Head of caudate nucleus (tissue), 42 donors: ENCODE measurements at places on chromosomes 3 and 15.

- no peak for DNase-seq
Observed at GRCh38 chr15:60531801-60532200, 52.9 kb upstream of the ICE2 start.

GRCh38 chr15:55916666-55917409 lies 76.6 kb downstream of the NEDD4 start:
- DNase-seq: no peak

DNA sequence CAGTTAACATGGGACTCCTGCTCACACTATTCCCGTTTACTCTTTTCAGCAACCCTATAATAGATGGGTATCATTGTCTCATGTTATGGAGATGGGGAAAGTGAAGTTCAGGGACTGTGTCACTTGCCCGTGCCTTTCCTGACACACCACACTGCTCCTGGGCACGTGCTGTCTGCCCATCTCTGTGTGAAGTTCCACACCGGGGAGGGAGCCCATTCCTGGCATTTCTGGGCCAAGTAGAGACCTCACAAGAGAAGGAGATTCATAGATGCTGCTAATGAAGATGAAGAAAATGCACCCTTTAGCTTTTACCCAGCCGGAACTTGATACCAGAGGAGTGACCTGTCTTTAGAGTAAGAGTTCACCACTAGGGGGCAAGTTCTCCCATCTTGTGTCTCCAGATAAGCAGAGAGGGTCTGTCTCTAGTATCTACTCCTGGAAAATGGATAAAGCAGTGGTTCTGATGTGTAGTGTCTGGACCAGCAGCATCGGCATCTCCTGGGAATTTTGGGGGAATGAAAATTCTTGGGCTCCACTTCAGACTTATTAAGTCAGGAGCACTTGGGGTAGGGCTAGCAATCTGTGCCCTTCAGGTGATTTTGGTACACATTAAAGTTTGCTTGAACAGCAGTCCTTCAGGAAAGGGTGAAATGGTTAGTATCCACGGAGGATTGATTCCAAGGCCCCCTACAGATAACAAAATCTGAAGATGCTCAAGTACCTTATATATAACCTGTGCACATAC lies 2.0 kb upstream of the TOPBP1 start:
- DNase-seq: peak; percentile 33

- no peak for DNase-seq
Observed at GRCh38 chr3:103393395-103394186, 958.8 kb downstream of the ZPLD1 start.

- DNase-seq: no peak
Observed at GRCh38 chr3:134001251-134001650, 28.5 kb downstream of the SLCO2A1 start.

DNA sequence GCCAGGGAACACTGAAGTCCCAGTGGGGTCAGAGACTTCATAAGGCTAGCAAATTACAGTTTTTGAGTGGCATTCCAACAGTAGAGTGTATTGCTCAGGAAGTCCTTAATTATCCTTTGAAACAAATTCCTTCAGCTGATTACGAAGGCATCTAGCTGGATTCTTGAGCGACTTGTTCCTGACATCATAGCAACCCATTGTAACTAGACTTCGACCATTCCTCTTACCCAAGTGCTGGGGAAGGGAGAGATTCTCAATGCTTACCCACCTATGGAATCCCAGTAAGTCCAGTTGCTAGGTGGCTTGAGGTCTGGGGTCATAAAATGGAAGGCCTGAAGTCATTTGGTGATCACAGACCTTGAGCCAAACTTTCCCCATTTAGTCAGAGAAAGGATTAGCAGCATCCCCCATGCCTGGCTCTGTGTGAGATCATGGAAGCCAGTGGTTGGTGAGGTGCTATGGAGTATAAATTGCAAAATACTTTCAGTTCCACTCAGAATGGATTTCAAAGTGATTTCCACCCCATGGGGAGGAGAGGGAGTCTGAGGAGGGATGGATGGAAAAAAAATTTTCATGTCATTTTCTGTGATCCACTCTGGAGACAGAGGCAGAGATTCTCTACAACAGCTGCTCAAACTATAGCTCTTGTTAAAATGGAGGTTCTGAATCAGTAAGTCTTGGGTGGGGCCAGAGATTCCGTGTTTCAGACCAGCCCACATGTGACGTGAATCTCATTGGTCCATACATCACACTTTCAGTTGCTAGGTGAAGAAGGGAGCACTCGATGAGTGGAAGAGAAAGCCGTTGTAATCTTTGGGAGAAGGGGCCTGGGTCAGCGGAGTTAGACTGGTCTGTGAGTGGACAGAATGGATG lies 45.7 kb downstream of the CD86 start:
- no peak for DNase-seq

DNA sequence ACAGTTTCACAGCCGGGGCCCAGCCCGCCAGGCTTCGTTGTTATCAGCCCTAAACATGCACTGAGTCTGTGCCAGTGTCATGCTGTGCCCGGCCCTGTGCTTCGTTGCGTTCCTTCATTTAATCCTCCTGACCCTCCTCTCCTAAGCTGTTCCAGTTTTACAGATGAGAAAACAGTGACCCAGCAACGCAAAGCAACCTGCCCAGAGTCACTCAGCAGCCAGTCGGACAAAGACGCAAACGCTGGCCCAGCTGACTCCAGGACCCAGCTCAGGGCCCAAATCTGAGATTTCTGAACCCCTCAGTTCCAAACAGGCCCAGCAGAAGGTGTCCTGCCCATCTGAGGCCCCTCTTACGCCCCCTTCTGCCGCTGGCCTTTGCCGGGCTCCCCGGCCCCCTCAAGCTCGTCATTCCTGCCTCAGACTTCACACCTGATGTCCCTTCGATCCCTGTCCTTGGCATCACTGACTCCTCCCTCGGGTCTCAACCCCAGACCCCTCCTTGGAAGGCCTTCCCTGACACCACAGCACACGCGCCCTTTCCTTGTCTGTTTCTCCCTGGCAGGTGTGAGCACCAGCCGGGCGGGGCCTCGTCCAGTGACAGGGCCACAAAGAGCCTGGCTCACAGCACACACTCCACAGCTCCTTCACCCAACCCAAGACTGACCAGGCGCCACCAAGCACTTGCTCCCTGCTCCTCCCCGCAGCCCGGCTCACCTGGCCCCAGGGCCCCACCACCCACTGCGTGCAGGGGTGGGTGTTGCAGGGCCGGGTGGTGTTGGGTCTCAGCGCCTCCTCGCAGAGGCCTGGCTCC lies 48.1 kb downstream of the ADAMTS7 start:
- DNase-seq: no peak

DNA sequence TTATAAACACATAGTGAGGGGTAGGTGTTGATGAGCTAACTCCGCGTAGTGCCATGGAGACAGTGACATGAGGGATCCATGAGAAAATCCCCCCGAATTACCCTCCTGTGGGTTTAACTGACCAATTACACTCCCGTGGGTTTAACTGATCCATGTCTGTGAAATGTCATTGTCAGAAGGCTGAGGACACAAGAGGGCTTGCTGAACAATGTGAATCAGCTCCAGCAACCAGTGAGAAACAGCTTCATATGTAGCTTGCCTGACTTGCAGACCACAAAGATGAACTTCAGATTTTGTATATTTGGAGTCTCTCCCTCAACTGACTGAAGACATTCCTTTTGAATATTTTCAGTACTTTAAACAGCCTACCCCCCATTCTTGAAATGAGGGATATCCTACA lies 144.9 kb downstream of the FBN1 start:
- DNase-seq: no peak

DNA sequence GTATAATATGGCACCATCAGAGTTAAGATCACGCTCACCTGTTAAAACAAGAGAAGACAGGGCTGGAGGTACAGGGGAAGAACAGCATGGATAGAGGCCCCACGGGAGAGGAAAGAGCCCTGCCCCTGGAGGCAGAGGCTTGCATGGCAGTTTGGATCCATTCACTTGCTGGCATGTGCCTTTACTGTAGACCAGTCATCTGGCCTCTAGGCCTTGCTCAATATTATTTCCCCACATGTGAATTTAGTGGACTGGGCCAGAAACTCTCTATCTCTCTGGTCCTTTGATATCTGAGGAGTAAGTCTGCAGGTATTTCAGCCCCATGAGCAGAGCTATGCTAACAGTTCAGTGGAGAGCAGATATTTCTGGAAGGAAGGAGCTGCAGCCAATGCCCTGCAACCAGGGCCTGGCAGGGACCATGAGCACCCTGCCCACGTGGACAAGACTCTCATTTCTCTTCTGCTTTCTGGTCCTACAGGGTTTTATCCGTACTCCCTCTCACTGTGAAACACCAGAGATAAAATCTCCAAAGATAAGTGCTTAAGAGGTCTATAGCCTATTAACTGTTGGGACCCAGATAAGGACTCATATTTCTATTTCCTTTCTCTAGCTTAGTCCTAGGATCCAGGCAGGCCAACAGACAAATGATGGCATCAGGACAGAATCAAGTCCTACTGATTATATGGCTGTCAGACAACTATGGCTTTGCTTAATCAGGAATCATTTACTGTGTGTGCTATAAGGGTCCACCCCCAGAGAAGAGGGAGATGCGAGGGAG lies 65.0 kb downstream of the CLDN11 start:
- DNase-seq: no peak

DNA sequence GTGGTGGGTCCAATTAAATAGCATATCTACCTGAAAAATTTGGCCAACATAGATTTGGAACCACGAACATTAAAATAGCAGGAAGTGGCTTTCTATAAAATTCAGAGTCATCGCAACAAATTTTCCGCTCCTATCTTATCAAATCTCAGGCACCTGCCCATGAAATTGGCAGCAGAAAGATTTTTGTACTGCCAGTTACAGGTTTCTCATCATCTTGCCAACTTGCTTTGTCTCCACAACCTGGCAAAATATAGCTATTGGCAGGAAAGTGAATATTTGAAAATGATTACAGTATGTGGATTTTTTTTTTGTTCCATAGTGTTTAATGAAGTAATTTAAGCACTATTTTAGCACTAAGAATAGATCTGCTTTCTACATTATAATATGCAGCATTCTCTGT lies 161.6 kb upstream of the LRRC3B start:
- DNase-seq: no peak

- no peak for DNase-seq
Observed at GRCh38 chr15:56964182-56964581, 45.7 kb downstream of the TCF12 start.

DNA sequence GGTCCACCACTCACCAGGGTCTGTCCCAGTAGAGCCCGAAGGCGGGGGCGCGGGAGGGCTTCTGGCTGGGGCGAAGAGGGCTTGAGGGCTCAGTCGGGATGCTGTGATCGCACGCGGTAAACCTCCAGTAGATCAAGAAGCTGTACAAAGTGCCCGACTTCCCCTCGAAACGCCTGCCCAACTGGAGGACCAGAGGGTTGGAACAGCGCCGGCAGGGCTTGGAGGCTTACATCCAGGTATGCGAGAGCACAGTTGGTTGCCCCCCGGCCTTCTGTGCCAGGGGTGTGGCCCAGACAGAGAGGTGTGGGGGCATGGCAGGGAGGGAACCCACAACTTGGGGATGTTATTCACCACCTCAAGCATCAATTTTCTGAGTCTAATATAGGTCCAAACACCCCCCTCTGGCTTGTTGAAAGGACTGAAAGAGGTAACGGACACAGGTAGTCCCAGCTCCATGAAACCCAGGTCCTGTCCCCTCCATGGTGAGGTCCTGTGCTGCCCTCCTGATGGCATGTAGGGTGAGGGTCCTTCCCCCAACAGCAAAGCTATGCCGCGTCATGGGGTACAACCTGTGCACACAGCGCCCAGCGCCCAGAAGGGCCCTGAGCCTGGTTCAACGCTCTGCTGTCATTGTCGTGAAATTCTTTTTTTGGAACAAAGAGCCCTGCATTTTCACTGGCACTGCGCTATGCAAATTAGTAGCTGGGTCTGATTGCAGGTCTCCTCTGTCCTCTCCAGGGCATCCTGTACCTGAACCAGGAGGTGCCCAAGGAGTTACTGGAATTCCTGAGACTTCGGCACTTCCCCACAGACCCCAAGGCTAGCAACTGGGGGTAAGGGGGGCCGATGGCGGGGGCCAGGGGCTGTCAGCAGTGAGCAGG lies 1.2 kb downstream of the SNX22 start:
- DNase-seq: no peak

GRCh38 chr3:10262027-10262426 lies 13.8 kb downstream of the TATDN2 start:
- no peak for DNase-seq

DNA sequence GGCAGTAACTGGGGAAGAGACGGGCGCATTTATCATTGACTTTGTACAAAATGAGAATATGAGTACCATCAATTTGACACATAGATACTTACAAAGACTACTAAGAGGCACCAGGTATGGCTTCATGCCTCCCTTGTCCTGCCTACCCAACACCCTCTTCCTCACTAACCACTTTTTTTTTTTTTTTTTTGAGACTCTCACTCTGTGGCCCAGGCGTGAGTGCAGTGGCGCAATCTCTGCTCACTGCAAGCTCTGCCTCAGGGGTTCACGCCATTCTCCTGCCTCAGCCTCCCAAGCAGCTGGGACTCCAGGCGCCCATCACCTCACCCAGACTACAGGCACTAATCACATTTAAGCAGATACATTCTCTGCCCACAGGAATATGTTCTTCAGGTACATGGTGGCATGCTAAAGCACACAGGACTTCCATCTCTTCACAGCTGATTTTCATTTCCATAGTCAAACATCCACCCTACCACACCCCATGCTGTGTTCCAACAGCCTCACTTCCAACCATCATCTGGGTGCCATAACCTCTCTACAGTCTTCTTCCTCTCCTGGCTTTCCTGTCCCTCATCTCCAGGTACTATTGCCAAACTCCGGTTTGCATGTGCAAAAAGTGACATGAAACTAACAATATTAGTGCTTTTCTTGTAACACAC lies 41.7 kb downstream of the RAB27A start:
- no peak for DNase-seq

DNA sequence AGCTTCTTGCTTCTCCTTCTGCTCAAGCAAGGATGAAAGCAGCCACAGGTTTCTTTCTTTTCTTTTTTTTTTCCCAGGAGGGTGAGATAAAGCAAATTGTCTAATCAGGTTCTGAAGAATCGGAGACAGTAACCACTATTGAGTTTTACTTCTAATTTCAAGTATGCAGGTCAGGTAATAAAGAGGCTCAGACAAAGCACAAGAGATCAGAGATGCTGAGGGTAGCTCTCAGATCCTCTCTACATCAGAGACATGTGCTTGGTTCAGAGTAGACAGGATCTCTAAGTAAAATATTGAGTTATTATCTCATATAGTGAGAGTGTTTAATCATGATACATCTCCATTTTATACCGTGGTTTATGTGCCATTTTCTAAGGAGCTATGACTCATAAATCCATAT lies 168.5 kb downstream of the NFKBIZ start:
- DNase-seq: no peak

DNA sequence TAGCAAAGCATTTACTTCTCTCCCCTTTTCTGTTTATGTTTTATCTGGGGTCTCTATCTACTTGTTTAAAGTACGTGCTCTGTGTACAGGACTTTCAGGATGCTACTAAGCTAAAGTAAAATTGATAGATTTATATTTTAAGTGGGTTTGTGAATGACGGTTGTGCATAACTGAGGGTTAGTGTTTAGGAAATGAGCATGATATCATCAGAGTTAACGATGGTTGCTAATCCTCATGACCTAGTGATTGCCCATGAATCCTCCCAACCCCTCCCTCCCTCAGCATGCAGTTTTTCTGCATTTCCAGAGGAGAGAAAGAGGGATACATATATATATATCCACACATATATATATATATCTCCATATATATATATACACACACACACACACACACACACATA lies 957.2 kb downstream of the TUSC7 start:
- no peak for DNase-seq

- no peak for DNase-seq
Observed at GRCh38 chr3:115836944-115837343, 213.6 kb downstream of the GAP43 start.
